ENCODE measurements at places on chromosomes 5 and 9.

GRCh38 chr5:118775790-118776499, 212.4 kb downstream of the DTWD2 start:
- DNase-seq, result peak; percentile 6

DNA sequence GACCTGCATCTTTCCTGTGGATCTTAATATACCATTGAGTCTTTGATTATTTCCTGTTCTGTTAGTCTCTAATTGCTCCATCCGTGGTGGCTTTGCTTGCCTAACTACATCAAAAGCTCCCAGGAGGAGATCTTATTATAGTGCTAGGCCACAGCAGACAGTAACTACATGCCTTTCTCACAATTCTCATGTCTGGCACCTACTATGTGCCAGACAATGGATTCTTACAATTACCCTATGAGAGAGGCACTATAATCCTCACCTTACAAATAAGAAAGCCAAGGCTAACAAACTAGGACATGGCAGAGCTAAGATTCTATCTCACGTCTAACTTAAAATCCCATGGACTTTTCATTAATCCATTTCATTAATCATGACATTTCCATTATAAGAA, 70.3 kb upstream of the TARS1 start:
- DNase-seq, result no peak

DNA sequence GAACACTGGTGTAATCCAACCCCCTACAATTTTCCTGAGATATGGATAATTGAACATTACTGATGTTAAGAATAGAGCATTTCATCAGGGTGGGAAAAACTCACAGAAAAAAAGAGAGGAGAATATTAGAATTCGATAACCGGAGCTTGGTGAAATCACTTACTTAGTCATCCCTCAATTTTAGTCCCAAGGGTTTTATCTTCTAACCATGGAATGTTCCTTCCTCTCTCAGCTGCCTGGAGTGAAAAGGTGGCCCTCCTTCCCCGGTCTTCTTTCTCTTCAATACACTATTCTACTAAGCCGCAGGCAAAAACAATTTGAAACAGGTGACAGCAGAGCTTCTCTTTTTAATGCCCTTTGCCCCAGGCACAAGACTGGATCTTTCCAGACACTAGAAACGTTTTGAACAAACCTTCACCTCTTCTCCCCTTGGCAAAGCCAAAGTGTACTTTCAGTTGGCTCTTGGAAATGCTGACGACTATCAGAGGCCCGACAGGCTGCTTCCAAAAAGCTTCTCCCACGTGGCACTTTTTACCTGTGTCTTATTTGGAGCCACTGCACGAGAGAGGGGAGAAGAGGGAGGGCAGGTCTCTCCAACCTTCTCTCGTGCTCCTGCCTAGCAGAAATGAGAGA, 543.9 kb downstream of the TLE1 start:
- peak; percentile 49 for DNase-seq

DNA sequence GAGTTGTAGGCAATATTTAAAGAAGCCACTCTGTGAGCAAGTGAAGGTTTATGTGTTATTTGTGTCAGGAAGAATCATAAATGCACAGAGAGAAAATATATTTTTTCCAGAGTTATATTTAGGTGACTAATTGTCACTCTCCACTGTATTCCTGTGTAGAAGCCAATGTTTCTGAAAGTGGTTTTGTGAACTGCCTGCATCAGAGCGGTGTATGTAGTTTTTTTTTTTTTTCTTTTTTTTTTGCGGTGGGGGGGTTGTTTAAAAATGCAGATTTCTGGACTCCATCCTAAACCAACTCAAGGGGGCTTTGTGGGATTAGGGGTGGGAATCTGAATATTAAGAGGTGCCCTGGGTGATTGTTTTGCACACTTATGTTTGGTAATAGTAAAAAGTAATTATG, 103.4 kb downstream of the GDNF start:
- no peak for DNase-seq

DNA sequence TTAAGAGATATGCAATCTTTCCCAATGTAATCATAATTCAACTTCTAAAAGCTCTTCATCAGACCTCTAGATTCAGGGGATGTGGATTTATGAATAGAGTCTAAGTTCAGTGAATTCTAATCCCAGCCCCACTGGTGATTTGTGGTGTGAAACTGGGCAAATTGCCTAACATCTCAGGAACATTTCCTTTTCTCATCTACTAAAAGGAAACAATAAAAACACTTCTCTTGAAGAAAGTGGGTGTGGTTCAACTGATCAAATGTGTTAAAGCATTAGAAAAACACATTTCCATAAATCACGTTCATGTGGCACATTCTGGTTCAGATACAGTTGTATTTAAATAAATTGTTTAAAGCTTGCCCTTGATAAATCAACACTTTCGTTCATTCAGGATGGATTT, 631.7 kb upstream of the CDH6 start:
- DNase-seq, result no peak

- DNase-seq, result peak; percentile 11
Measured at GRCh38 chr5:158911693-158912363, 187.9 kb downstream of the EBF1 start.

- DNase-seq, result no peak
Measured at GRCh38 chr5:132103969-132104391, 30.4 kb downstream of the CSF2 start.

GRCh38 chr9:7150153-7150890, 392.5 kb downstream of the KDM4C start:
- DNase-seq, result peak; percentile 22

GRCh38 chr9:74357577-74357976, 139.6 kb upstream of the RORB start:
- no peak for DNase-seq

DNA sequence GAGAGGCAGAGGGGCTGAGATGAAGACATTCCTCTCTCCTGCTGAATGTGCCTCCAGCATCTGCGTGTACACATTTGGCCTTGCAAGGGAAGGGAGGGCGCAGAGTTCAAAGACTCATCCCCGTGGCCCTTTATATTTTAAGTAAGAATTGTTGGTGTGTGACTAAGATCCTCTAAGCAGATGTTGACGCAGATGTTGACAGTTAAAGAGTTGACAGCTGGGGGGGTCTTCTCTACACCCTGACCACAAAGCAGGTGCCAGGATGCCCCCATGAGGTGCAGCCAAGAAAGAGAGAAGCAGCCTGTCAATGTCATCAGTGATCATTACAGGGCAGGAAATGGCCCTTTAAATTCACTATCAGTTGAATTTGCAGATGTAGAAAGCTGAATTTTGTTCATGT, 262.9 kb downstream of the IRX1 start:
- DNase-seq, result no peak

DNA sequence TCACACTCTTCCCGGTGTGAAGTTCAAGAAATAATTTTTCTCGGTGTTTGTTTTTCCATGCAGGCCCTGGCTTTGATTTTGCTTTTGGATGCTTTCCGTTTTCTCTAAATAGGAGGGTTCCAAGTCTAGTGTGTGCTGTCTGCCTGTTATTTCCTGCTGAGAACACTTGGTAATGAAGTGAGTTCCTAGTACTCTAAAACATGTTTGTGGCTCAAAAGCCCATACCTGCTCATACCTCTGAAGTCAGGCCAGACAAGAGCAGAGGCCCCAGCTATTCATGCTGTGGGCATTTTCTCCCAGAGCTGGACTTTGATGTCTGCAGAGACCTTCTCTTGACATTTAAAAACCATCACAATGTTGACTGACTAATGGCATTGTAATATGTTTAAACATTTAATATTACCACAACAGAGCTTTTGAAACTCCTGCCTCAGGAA, 211.2 kb downstream of the GOLPH3 start:
- DNase-seq, result peak; percentile 11

GRCh38 chr5:43038496-43038989, 1.6 kb downstream of the ANXA2R start:
- peak; percentile 61 for DNase-seq

DNA sequence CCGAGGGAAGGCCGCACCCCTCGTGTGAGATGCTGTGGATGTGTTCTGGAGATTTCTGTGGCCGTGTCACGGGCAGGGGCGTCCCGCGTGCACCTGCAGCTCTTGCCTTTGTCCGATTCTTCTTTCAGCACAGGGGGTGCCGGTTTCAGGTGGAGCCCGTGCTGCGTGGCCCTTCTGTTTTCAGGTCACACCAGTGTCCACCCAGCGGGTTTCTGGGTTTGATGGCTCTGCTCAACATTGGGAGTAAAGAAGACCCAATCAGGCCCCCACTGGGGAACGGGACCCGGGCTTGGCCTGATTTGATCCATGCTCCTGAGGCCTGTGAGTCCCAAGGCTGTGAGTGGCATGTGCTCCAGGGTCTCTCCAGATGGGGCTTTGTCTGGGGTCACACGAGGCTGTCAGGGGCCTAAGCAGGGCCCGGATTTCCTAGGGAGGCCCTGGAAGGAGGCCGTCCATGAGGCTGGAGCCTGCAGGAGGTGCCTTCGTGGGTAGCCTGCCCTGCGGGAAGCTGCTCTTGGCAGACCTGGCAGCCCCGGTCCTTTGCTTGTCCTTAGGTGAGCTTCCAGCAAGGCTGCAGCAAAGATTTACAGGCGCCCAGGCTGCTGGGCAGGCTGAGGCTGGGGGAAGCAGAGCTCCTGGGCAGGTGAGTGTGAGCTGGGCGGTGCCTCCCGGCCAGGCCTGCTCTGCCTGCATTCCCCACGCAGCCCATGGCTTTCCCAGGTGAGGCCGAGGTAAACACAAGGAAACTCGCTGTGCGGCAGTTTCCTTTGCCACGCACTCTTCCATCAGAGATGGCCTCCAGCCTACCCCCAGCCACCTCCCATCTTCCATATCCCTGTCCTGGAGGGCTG, 12.8 kb downstream of the MRPL36 start:
- no peak for DNase-seq

DNA sequence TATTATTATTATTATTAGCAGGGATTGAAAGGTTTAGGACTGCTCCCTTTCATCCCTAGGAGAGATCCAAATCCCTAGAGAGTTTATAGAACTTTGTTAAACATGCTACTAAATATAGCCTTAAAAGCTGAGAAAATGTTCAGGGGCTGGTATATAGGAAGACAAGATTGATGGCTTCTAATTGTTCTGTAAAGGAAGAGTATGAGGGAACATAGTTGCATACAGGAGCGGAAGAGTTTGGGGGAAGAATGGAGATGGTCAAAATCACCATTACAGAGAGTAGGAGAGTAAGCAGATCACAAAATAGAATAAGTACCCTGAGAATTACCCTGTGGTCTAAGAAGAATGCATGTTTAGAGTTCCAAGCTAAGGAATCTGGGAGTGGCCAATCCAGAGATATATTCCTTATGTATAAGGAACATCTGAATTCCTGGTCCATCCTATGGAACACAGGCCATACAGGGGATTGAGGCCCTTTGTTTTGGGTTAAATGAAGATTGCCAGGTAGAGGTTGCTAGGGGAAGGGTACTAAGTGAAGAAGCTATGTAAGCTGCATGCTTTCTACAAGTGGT, 158.0 kb upstream of the APC start:
- peak; percentile 42 for DNase-seq

- DNase-seq, result no peak
Measured at GRCh38 chr9:97749928-97750327, 52.8 kb upstream of the XPA start.

DNA sequence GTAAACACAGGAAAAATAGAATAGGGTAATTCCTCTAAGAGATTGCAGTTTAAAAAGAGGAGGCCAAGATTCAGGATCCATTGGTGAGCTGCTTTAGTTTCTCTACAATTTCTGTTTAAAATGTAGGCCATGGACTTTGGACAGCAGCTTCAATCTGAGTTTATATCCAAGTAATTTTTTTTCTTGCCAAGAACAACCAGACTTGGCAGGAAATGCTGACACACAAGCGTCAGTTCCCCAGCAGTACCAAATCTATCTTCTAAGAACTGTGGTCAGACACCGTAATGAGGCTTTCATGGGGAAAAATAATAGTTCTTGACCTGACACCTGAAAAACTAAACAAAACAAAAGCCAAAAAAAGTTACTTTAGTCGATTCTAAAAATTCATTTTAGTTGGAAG, 528.8 kb downstream of the CSNK1G3 start:
- DNase-seq, result peak; percentile 28

DNA sequence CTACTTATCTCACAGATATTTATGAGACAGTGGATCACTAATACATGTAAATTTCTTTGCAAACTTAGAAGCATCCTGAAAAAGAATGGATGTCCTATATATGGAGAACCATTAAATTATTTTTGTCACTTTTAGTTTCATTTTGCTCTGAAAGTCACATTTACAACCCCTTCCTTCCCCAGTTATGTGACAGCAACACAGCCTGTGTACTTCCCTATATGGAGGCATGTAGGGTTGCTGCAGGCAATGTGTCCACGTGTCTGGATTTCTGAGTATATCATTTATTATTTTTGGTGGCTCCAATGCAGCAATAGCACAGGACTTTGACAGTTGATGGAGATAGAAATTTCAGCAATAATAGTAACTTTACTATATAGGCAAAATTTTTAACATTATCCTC, 156.4 kb downstream of the ST8SIA4 start:
- no peak for DNase-seq

- DNase-seq, result peak; percentile 72
Measured at GRCh38 chr5:4700069-4700468, 440.1 kb upstream of the ADAMTS16 start.

- DNase-seq, result no peak
Measured at GRCh38 chr5:172494630-172495505, 40.5 kb upstream of the SH3PXD2B start.

DNA sequence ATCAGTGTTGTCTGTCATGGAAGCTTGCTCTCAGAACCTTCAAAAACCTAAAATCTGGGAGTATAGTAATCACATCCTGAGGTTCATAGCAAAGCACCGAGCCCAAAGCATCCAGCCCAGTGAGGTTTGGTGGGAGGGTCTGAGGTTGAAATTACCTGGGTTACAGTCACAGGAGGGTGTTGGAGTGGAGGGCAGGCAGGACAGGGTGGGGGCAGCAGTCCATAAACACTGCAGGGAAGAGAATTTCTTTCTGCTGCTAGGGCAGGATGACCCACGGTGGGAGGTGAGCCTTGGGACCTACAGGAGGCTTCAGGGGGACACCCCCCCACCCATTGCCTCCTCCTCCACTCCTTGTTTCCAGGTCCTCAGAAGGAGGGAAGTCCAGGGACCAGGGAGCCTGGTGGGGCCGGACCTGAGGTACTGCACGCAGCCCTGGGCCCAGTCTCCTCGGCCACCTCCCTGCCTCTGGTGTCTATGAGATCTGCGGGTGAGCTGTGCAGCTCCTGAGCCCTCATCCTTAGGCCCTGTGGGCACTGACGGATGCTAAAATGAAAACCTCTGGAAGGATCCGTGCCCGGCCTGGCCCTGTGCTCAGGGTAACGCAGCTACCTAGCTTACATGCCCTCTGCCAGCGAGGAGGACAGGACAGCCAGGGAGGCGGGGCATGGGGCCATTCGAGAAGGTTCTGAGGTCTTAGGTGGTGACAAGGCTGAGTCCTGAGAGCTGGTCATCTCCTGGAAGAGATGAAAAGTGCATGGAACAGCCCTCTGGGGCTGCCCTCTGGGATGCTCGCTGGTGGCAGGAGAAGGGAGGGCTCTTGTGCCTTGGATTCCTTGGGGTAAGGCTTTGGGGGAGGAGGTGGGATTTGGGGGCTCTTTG, 1.8 kb upstream of the ADCY2 start:
- DNase-seq, result no peak

DNA sequence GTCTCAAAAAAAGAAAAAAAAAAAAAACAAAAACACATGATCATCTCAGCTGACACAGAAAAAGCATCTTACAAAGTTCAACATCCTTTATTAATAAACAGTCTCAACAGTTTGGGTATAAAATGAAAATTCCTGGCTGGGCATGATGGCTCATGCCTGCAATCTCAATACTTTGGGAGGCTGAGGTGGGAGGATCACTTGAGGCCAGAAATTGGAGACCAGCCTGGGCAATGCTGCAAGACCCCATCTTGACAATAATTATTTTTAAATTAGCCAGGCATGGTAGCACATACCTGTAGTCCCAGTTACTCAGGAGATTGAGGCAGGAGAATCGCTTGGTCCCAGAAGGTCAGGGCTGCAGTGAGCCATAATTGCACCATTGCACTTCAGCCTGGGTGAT, 7.9 kb upstream of the CNTRL start:
- no peak for DNase-seq

All from fibroblast of skin of back (primary cell).